Adipocyte (in vitro differentiated cells): ENCODE measurements at places on chromosomes 5 and 9.

DNA sequence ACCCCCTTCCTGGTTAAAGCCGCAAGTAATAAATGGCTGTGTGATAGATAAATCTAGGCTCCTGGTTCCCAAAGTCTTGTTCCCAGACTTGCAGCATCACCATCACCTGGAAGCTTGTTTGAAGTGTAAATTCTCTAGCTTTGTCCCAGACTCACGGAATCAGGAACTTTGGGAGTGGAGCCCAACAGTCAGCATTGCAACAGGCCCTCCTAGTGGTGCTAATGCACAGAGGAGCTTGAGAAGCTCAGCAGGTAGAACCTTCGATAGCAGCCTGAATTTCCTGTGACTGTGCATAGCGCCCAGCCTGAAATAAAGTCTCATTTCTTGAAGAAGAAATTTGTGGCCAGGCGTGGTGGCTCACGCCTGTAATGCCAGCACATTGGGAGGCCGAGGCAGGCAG is 30.3 kb upstream of the MELK start:
- DNase-seq, result no peak

DNA sequence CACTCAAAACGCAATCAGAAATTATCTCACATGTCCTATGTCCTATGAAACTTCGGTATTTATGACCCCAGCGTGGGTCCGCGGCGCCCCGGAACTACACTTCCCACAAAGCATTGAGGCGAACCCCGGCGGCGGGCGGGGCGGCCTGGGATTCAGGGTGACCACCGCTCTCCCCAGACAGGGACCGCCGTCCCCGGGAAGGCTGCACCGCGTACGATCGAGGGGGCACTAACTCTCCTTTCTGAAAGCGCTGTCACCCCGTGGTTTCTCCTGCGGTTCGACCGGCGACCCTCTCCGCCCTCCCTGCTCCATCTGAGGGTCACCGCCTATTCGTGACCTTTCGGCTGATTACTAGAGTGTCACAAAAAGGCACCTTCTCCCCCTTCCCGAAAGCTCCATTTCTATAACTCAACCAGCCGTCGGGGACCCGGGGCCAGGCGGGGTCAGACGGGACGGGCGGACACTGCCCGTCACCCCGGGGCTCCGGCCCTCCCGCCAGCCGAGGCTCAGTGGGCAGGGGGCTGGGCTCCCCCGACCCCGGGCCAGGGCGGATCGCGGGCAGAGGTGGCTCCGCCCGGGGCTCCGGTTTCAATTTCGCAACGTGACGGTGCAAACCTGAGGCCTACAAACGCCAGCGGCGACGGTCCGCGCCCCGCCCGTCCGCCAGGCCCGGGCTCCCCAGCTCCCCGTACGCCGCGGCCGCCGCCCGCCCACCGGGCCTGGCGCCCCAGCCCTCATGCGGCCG is 1.3 kb downstream of the ECPAS start:
- DNase-seq, result peak; percentile 88

DNA sequence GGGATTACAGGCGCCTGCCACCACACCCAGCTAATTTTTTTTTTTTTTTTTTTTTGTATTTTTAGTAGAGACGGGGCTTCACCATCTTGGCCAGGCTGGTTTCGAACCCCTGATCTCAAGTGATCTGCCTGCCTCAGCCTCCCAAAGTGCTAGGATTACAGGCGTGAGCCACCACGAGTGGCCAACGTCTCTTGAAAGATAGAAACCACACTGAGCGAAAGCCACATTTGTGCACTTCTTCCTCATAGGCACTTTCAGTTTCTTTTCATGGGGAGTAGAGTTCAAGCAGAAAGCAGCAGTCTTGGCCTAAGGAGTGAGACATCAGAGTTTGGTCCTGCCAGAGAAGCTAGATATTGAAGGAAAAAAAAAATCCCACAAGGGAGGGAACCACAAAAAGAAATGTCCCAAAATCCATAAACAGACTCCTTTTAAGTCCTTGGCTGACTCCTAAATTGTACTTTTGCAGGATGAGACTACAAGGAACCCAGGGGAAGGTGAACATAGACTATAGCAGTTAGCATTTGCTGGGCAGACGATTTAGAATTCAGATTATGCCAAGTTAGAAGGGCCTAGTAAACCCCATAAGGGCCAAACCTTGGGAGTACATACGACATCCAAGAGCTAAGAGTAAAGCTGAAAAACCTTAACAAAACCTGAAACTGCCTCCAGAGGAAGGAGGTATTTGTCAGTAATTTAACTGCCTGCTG is 43.9 kb upstream of the GLIPR2 start:
- no peak for DNase-seq

- no peak for DNase-seq
Observed at GRCh38 chr5:124744170-124744971, 2.1 kb downstream of the ZNF608 start.

- DNase-seq, result no peak
Observed at GRCh38 chr5:50564079-50564478, 102.4 kb upstream of the PARP8 start.

DNA sequence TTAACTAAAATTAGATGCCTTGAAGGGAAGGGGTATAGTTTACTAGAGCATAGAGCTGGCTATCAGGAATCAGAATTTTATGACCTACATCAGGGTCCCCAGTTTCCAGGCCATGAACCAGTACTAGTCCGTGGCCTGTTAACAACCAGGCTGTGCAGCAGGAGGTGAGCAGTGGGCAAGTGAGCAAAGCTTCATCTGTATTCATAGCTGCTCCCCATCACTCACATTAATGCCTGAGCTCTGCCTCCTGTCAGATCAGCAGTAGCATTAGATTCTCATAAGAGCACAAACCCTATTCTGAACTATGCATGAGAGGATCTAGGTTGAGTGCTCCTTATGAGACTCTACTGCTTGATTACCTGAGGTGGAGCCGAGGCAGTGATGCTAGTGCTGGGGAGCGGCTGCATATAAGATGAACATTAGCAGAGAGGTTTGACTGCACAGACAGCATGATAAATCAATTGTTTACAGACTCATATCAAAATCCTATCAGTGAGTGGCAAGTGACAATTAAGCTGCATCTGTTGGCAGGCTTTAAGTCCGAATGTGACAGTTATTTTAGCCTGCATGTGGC is 44.6 kb downstream of the TAF11L14 start:
- DNase-seq, result no peak
